ENCODE measurements at places on chromosomes 11 and 22. TPM values are rescaled to one million over a fixed set of nuclear protein-coding genes. Genes with fewer than 3 reads are reported as not detected.

DNA sequence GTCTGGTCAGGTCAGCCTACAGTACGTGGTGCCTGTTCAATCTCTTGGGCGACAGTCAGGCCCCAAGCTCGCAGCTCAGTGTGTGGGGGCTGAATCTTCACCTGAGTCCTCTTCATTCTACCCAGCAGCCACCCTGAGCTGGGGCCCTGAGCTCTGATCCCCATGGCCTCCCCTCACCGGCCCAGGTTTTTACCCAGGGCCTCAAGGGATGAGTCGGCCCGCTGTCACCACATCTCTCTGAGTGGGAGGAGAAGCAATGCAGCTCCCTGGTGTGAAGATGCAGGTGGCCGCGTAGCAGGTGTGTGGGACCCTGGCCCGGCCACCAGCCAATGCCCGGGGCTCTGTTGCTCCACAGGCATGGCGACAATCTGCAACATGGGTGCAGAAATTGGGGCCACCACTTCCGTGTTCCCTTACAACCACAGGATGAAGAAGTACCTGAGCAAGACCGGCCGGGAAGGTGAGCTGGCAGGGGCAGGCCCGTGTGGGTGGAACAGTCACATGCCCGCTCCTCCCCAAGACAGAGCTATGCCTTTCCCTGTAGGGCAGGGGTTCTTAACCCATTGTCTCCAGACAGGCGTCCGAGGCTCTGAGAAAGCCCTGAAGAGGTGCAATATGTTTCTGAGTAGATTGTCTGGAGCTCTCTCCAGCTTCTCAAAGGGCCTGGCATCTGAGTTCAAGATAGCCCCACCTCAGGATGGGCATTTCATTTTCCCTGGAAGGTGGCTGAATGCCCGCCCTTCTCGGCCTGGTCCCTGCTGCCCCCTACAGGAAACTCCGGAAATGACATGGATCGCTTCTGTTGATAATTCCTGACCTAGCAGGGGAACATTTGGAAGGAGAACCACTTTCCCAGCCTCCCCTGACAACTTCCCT lies 26.9 kb downstream of the POLR3H start:
- peak; percentile 60 for DNase-seq
- H3K27me3 ChIP-seq = no peaks in the 10 kb centered on the region
- no peaks in the 10 kb centered on the region for H3K4me1 ChIP-seq
- peaks cover 6% of the 10 kb centered on the region for H3K36me3 ChIP-seq

DNA sequence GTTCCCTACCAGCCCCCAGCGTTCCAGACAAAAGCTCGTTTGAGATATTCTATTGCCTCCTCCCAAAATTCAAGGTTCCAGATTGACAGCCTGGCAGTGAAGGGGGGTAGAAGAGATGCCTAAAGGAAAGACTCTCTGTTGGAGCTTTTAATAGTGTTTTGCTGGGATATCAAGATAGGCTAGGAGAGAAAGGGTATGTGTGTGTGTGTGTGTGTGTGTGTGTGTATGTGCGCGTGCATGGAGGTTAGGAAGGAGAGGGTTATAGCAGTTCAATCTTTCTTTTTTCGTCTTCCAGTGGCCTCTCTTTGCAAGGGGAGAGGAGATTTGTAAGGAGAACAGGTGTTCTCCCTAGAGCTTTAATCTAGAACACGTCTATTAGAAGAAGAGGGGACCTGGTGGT lies 22.0 kb downstream of the EHF start:
- no peaks in the 10 kb centered on the region for H3K36me3 ChIP-seq
- no peak overlapping the region for H3K4me3 ChIP-seq
- H3K4me1 ChIP-seq = no peaks in the 10 kb centered on the region
- H3K27me3 ChIP-seq = no peaks in the 10 kb centered on the region
- DNase-seq = no peak

- H3K4me3 ChIP-seq = no peak overlapping the region
- H3K27ac ChIP-seq = no peak overlapping the region
- H3K36me3 ChIP-seq = no peaks in the 10 kb centered on the region
- H3K27me3 ChIP-seq = no peaks in the 10 kb centered on the region
- DNase-seq = no peak
Observed at GRCh38 chr11:95325777-95326258, 94.8 kb upstream of the SESN3 start.

- no peak overlapping the region for H3K4me3 ChIP-seq
- H3K36me3 ChIP-seq = no peaks in the 10 kb centered on the region
Observed at GRCh38 chr11:32172848-32173834, 82.3 kb downstream of the RCN1 start.

GRCh38 chr11:2310073-2310785 lies 8.4 kb downstream of the TSPAN32 start:
- H3K27me3 ChIP-seq = no peaks in the 10 kb centered on the region
- H3K27ac ChIP-seq = no peak overlapping the region
- peaks cover 12% of the 10 kb centered on the region for H3K4me1 ChIP-seq

DNA sequence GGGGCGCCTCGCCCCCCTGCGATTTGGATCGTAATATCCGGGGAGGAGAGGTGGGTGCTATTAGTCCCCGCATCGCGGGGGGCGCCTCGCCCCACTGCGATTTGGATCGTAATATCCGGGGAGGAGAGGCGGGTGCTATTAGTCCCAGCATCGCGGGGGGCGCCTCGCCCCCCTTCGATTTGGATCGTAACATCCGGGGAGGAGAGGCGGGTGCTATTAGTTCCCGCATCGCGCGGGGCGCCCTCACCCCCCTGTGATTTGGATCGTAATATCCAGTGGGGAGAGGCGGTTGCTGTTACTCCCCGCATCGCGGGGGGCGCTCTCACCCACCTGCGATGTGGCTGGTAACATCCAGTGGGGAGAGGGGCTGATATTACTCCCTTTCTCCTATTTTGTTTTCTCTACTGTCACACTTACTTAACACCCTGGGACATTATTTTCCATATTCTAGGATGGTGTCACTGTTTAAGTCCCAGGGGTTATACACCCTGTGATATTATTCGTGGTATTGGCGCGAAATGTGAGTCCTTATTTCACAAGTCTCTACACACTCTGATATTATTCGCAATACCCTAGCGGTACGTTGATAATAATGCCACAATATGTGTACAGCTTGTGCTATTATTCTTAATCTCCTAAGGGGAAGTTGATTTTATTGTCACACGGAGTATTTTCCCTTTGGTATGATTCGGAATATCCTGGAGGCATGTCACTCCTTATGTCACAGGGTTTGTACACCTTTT lies 57.8 kb upstream of the ALDH3B2 start:
- H3K4me1 ChIP-seq = peaks cover 12% of the 10 kb centered on the region
- H3K27ac ChIP-seq = no peak overlapping the region
- peak; percentile 87 for DNase-seq
- no peaks in the 10 kb centered on the region for H3K36me3 ChIP-seq
- H3K27me3 ChIP-seq = no peaks in the 10 kb centered on the region

DNA sequence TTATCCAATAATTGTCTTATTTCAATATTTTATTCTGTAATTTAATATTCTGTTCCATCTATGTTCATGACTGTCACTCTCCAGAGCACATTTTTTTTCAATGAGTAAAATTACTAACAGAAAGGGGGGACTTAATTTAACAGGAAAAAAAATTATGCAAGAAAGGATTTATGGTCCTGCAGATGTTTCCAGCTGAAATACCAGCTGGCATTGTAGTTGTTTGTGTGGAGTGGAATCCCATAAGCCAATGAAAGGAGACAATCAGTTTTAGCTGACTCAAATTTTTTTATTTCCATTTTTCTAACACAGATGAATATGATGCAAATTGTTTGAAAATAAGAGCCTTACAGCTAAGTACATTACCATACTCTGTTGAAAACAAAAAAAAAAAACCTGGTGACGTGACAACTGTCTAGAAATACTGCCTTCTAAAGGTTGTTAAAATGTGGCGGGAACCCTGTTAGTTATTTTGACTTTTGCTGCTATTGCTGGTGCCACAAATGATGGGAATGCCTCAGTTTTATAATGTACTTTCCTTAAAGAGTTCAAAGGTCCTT lies 389.1 kb downstream of the ETS1 start:
- H3K4me3 ChIP-seq = no peak overlapping the region
- H3K27me3 ChIP-seq = no peaks in the 10 kb centered on the region
- H3K27ac ChIP-seq = no peak overlapping the region
- H3K4me1 ChIP-seq = peaks cover 11% of the 10 kb centered on the region
- no peaks in the 10 kb centered on the region for H3K36me3 ChIP-seq
- no peak for DNase-seq

ART1 gene
- not detected for total RNA-seq

DNA sequence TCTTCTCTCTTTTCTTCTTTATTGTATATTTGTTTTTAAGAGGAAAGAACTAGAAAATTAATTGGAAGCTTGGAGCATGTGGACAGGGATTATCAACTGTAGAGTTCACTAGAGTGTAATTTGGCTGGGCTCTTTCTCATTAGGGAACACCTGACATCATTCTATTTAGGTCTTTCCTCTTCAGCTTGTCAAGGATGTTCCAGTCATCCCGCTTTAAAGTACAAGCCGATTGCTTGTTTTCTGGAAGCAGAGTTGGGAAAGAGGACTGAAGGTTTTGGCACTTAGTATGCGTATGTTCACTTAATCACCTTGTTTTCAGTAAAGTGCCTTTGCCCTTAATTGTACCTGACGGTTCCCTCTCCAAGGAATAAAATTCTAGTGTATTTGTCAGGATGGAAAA lies 111.6 kb downstream of the WNT11 start:
- no peak overlapping the region for H3K4me3 ChIP-seq

F2 gene
- not detected for total RNA-seq

DNA sequence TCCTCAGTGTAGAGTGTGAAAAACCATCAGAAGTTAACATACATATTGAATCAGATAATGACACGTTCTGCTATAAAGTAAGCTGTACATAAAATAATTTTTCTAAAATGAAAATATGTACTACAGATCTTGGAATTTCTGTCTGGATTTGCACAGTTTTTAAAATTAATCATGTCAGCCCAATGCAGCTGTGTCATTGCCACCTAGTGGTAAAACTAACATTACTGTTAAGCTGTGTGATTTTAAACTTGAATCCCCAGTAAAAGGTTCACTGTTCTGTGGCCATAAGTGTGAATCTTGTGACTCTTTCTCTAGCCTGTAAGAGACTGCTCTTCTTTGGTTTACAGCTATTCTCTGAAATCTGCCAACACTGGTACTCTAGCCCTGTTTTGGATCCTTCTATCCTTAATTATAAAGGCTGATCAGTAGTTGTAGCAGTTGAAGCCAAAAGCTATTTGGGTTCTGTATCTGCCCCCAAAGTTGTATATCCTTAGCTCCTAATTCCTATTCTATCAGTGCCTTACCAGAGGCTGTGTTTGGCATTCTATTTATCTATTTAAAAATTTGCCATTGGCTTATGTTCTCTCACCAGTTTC lies 4.0 kb downstream of the JRKL start:
- H3K4me1 ChIP-seq = peaks cover 8% of the 10 kb centered on the region
- DNase-seq = peak; percentile 54
- H3K4me3 ChIP-seq = no peak overlapping the region
- H3K36me3 ChIP-seq = no peaks in the 10 kb centered on the region

- H3K4me1 ChIP-seq = peaks cover 46% of the 10 kb centered on the region
- DNase-seq = no peak
- no peaks in the 10 kb centered on the region for H3K27me3 ChIP-seq
- no peaks in the 10 kb centered on the region for H3K36me3 ChIP-seq
- no peak overlapping the region for H3K4me3 ChIP-seq
- H3K27ac ChIP-seq = peak overlapping the region; percentile 12
Observed at GRCh38 chr11:67433536-67434394, 3.7 kb downstream of the PTPRCAP start.

DNA sequence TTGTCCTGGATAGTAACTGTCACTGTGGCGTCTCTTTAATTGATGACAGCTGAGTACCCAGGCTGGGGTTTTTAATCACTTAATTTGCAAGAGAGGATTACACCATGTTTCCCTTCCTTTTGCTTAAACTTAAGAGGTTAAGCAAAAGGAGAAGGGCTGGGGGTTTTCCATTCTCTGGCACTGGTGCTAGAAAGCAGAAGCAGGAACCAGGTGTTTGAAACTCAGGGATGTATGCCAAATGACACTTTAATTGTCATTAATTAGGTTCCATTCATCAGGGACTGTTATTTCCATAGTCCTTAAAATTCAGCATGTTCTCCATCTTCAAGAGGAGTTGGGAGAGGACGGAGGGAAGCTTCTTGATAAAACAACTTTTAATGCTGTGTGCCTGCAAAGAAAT lies 746.2 kb downstream of the NELL1 start:
- no peaks in the 10 kb centered on the region for H3K36me3 ChIP-seq
- no peak overlapping the region for H3K27ac ChIP-seq
- H3K4me1 ChIP-seq = no peaks in the 10 kb centered on the region
- no peaks in the 10 kb centered on the region for H3K27me3 ChIP-seq

OR56A1 gene
- total RNA-seq = not detected

- no peaks in the 10 kb centered on the region for H3K4me1 ChIP-seq
- H3K36me3 ChIP-seq = no peaks in the 10 kb centered on the region
- H3K4me3 ChIP-seq = no peak overlapping the region
- no peak for DNase-seq
- no peaks in the 10 kb centered on the region for H3K27me3 ChIP-seq
Observed at GRCh38 chr22:27840436-27840835, 38.9 kb upstream of the MN1 start.

Data from B cell (primary cell).